MG63 (cell line): ENCODE measurements at places on chromosomes 1 and 21. TPM values are rescaled to one million over a fixed set of nuclear protein-coding genes. Genes with fewer than 3 reads are reported as not detected.
A peak's percentile ranks its signal among the peaks of the same experiment; 100 is the strongest.

The LCE1D gene
- not detected in 2 replicates for total RNA-seq

- no peak for DNase-seq
Measured at GRCh38 chr21:28100366-28100765, 892.3 kb downstream of the LTN1 start.

- no peak for DNase-seq
Measured at GRCh38 chr1:78340006-78340405, 150.8 kb upstream of the PTGFR start.

GRCh38 chr1:83796409-83796808, 202.5 kb downstream of the TTLL7 start:
- no peak for DNase-seq

DNA sequence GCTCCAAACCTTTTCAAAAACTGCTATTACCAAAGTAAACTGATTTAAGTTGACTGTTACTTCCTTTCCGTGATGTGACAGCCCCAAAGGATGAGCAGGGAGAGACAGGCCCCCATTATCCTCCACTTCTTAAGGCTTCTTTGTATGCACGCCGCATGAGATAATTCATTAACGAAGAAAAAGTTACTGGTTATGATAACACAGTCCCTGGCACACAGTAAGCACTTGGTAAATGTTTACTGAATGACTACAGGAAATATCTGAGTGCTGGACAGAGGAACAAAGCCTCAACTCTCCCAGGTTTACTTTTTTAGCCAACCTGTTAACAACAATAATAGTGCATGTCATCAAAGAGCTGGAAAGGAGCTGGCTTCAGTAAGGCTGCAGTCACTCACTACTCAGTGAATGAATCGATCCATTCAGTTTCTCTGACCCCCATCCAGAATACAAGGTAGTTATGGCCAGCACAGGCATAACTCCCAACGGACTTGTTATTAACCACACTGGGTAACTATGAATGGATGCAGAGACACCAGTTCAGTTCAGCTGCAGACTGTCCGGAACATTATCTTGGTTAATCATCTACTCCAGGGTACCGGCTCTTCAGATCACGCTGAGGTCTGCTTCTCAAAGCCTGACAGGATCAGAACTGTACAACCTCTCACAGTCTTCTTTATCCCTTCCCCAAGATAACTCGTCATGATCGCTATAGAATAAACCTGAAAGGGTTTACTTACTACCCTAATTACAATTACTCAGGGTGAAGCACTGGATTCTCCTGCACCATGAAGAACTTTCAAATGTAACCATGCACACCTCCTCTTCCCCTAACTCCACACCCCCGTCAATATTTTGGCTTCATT, 58.3 kb downstream of the TGFBR3 start:
- no peak for DNase-seq

The SMPDL3B gene
- not detected in 2 replicates for total RNA-seq

The CYYR1 gene
- total RNA-seq: not detected in 2 replicates

- DNase-seq: no peak
Measured at GRCh38 chr1:221573756-221574155, 168.1 kb downstream of the DUSP10 start.

GRCh38 chr1:36024847-36025246, 59.0 kb upstream of the TEKT2 start:
- no peak for DNase-seq

DNA sequence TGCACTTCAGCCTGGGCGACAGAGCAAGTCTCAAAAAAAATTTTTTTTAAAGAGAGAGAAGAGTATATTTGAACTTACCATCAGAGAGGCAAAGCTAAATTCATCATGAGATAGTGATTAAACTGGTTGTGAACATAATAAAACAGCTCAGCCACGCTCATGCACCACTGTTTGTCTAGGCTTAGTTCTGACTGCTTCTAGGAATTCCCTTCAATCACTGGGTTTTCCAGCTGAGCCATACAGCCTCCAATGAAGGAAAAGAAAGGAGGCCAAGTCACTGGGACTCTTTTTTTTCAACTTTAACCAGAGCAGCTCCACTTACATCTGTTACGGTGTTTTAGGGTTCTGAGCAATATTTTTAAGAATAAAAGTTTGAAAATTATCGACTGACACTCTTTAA, 50.4 kb upstream of the HNRNPU start:
- DNase-seq: no peak

DNA sequence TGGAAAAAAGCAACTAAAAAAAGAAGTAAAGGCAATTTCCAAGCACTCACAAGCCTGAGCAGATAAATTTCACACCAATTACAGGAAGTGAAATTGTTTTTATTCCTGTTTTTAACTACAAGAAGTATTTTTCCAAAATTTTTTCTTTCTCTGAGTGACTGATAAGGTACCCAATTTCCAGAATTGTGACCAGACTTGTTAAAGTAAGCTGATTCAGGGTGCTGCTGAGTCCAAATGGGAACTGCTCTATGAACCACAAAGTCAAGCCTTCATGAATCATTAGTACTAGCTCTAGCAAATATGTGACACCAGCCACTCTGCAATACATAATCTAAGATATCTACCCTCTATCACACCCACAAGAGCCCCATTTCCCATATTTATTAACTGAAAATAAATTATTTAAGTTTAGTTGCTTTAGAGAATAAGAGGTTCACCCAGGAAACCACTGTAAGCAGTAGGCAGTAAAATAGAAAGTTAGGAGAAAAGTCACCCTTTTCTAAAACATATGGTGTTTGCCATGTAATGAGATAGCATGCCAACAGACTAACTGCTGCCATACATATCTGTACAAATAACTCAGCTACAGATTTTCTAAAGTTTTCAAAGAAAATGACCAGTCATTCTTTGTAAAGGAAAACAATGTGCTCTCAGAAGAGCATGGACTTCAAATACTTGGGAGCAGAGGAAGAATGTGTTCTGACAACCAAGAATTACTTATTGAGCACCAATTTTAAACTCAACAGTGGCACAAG, 43.1 kb upstream of the TNFSF18 start:
- no peak for DNase-seq

The SPATA46 gene
- total RNA-seq: not detected in 2 replicates

The EDN2 gene
- total RNA-seq: 3.0 and 4.7 TPM in 2 replicates

GRCh38 chr1:22662318-22662717, 9.3 kb downstream of the C1QB start:
- DNase-seq: peak; percentile 26

DNA sequence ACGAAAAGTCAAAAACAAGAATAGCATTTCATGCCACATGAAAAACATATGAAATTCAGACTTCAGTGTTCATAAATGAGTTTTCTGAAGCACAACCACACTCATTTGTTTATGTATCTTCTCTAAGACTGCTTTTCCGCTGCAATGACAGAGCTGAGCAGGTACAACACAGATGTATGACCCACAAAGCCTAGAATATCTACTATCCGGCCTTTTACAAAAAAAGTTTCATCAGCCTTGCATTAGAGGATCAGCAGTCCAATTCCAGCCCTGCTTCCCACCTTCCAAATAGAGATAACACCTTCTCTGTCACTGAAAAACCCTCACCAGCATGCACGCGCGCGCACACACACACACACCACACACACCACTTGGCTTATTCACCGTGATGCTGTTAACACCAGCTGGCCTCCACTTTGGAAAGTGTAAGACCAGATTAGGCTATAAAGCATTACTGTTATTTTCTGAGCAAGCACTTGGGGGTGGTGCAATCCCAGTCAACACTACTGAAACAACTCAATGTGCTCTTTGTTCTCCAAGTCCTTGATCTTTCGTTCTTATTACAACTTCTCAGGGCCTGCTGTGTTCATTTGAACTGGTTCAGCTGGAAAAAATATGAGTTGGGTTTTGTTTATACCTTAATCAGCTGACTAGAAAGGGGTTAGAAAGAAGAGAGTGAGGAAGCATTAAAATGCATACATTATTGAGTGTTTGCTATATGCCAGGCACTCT, 90.0 kb downstream of the GLUL start:
- no peak for DNase-seq

The RHBDL2 gene
- total RNA-seq: 0.59 TPM in 1 of 2 replicates, not detected in the other

- peak; percentile 91 for DNase-seq
Measured at GRCh38 chr1:8137481-8138244, 111.6 kb upstream of the ERRFI1 start.

- DNase-seq: peak; percentile 65
Measured at GRCh38 chr1:205484985-205485967, 19.2 kb upstream of the CDK18 start.

GRCh38 chr1:29753771-29754572, 517.6 kb downstream of the PTPRU start:
- DNase-seq: peak; percentile 18

GRCh38 chr1:106756752-106757151, 299.7 kb upstream of the PRMT6 start:
- DNase-seq: no peak

- DNase-seq: no peak
Measured at GRCh38 chr1:46268578-46268977, 21.0 kb downstream of the RAD54L start.

DNA sequence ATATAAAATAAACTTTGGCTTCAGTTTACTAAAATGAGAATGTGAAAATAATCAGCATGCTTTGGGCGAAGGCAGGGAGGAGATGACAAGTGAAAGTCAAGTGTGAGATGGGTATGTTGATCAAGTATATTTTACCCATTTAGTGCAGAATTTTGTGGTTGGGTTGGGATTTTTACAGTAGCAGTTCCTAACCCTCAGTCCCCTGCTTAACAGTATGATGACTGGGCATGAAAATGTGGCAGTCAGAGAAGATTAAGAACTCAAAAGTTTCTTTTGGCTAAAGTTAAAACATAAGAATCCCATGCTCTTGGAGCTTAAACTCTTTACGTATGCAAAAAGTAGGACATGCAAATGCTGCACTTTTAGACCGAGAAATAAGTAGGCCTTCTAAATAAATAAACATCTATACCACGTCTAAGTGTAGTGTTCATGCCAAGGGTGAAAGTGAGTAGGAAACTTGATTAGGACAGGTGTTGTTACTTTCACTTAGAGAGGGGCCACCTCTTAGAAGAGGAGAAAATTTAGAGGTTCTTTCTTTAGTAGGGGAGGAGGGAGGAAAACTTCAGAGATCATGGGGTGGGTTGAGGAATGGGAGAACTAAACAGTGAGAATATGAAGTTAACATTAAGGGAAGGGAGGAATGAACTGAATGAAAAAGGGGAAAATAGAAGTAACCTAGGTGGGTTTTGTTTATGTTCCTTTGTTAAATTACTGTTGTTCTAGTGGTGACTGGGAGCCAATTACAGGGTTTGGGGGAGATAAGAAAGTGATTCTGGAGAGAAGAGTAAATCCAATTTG, 127.8 kb downstream of the OSBPL9 start:
- DNase-seq: no peak

DNA sequence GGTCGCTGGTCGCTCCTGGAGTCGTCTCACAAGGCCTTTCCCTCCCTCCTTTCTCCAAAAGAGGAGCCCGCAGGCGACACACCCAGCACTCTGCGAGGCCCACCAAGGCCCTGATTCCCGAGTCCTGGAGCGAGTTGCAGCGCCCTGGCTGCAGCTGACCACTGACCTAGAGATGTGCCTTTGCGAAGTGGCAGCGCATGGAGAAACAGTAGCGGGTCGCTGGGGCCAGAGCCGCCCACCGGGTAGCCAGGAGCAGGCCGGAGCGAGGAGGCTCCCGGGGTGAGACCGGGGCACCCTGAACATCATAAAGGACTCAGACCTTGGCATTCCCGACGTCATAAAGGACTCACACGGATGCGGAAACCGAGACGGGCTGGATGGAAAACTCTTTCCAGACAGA, 10.3 kb upstream of the NBPF11 start:
- DNase-seq: no peak

The TEDDM1 gene
- total RNA-seq: not detected in 2 replicates

DNA sequence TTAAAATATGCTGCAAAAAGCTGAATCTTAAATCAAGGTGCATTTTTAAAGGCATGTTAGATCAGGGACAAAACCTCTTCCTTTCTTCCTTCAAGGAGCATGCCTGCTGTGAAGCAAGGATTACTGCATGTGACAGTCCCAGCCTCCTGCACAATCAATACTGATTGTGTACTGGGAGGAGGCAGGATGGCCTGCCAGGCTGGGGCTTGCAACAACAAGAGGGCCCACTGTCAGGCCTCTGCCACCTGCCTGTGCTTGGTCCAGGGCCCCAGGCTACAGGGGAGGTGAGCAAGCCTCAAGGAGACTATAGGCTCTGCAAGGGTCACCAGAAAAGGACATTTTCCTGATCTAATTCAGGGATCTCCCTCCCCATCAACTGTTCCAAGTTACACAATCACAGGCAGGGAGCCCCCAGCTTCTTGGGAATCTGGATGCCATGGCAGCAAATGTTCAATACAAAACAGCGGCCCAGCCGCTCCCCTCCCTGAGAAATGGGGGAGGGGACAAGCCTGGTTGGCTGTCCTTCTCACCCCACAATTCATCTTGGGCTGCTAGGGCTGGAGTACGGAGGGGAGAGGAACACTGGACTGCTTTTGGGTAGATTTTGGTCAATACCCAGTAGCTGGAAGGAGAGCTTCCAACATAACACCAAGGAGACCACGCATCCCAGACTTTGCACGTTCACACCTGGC, 76.7 kb downstream of the SSBP3 start:
- DNase-seq: no peak

GRCh38 chr1:119159111-119159510, 18.7 kb upstream of the WARS2 start:
- DNase-seq: peak; percentile 80

- peak; percentile 67 for DNase-seq
Measured at GRCh38 chr1:111739925-111740765, 950 bp upstream of the INKA2 start.

The OR2G6 gene
- not detected in 2 replicates for total RNA-seq

The RHCE gene
- 0.36 TPM in 1 of 2 replicates, not detected in the other for total RNA-seq
